T-helper 17 cell (primary cell): ENCODE measurements at places on chromosomes 11 and 22.

GRCh38 chr11:79018371-79018849, 422.4 kb downstream of the TENM4 start:
- DNase-seq, result no peak

- DNase-seq, result peak; percentile 6
Observed at GRCh38 chr11:3164138-3164551, 965 bp downstream of the OSBPL5 start.

DNA sequence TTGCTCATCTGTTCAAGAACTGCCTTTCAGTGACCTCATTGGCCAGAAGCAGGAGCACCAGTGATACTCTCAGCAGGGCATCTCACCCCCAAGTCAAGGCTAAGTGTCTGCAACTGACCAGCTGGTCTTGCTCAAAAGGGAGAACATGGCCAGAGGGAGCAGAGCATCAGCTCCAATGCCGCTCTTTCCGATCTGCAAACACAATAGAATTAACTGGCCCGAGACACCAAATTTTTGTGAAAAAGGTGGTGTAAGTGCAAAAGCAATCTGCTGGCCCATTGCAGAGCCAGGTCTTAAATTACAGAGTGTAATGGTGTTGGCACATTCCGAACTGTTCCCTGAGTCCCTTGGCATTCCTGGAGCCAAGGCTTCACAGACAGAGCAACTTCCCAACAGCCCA, 97.0 kb downstream of the PKNOX2 start:
- no peak for DNase-seq

DNA sequence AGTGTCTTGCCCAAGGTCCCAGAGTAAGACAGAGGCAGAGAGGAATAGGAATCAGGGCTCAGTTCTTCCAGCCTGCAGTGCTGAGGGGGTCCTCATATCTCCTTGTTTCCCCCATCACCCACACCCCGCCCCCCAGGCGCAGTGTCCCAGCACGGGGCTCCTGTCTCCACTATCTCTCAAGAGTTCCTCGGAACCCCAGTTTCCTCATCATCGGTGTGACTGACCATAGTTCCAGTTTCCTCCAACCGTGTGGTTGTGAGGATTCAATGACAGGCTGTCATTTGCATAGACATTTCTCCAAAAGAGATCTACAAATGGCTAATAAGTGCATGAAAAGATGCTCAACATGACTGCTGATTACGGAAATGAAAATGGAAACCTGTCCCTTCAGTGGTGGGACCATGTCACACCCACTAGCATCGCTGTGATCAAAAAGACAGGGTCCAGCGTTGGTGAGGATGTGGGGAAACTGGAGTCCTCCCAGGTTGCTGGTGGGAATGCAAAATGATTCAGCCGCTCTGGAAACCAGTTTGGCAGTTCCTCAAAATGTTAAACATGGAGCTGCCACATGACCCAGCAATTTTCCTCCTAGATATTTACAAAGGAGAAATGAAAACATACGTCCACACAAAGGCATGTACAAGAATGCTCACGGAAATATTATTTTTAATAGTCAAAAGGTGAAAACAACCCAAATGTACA, 31.8 kb upstream of the PDGFB start:
- no peak for DNase-seq

GRCh38 chr22:50583294-50583861, 729 bp upstream of the CHKB start:
- DNase-seq, result no peak

GRCh38 chr11:129637473-129637872, 178.2 kb upstream of the TMEM45B start:
- DNase-seq, result no peak

DNA sequence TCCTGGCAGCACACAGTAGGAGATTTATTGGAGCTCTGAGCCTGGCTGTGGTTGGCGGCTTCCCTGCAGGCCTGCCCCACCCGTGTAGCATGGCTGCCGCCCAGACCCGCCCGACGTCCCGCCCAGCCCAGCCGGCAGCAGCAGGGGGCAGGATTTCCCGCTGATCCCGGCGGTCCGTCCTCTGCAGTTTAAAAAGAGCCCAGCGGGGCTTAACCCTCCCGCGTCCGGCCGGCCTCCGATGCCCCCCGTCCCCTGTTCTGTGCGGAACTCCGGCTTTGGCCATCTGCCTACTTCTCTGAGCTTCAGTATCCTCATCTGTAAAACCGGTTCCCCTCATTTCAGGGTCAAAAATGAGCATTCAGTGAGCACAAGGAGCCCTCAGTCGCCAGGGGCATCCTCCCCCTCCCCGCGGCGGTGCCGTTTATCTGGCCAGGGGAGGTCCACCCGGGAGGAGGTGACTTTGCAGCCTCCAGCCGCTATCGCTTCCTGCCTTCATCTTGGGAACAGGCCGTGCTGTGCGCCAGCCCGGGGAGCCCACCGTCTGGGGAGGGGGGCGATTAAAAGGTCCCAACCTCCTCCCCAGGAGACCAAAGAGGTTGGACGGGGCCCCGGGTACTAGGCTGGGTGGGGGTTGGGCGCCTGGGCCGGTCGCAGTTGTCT, at the start of gene GAS2L1:
Gene GAS2L1 (plus strand): TSS at position 476 of the 660 bp plus-strand sequence. CDS start 1,456 bp downstream, outside the sequence.
- DNase-seq, result peak; percentile 20

GRCh38 chr11:44824300-44824704, 97.5 kb downstream of the TSPAN18 start:
- no peak for DNase-seq

- DNase-seq, result no peak
Observed at GRCh38 chr11:44957776-44958564, 7.3 kb upstream of the TP53I11 start.

- DNase-seq, result no peak
Observed at GRCh38 chr11:1218256-1218787, 4.5 kb upstream of the MUC5B start.

GRCh38 chr11:59706518-59707285, 6.9 kb downstream of the OR10V1 start:
- DNase-seq, result no peak

- no peak for DNase-seq
Observed at GRCh38 chr22:45438336-45438735, 24.8 kb downstream of the RIBC2 start.

GRCh38 chr11:41578421-41579051, 119.1 kb upstream of the LRRC4C start:
- no peak for DNase-seq

DNA sequence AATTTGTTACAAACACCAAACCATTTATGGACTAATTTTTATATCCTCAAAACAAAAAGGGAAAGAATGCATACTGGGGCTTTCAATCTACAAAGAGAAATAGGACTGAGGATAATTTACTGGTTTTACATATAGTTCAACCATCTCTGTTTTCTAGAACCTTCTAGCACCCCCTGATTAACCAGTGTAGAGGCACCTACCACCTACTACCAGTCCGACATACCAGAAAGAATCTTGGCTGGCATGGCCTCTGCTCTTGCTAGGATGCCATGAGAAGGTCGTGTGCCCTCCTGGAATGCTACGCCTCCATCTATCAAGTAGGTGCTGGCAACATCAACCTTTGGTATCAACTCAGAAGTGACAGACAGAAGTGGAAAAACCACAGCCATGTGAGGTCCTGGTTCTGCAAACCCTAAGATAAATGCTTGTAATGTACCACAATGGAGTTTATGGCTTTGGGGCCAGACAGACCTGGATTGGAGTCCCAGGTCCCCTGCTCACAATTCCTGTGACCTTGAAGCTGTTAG, 28.2 kb downstream of the MYH9 start:
- DNase-seq, result no peak

GRCh38 chr11:63843041-63843440, 4.1 kb downstream of the MARK2 start:
- no peak for DNase-seq

DNA sequence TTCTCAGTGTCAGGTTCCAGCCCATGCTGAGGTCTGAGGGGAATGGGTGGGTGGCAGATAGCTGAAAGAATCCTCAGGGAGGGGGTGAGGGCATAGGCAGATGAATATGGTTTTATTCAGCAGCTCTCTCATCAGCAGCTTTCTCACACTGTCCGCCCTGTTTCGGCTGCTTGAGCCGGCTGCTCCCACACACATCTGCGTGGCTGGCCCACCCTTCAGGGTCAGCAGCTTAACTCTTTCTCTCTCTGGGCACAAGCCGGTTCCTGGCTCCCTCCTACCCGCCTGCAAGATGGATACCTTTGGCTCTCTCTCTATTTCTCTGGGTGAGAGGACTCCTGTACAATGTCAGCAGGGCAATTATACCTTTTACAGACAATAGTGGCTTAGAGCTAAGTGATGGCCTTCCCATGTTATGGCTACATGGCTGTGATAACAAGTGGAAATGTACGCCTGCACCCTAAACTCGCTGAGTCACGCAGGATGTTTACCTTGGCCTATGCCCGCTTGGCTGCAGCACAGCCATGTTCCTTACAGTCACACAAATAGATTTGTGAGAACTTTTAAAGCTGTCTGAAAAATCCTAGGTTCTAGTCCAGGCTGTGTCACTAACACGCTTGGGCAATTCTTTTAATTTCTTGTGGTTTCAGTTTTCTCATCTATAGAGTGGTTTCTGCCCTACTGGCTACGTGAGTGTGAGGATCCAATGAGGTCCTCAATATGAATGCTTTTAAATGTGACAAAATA, 4.1 kb downstream of the MMP20 start:
- no peak for DNase-seq

DNA sequence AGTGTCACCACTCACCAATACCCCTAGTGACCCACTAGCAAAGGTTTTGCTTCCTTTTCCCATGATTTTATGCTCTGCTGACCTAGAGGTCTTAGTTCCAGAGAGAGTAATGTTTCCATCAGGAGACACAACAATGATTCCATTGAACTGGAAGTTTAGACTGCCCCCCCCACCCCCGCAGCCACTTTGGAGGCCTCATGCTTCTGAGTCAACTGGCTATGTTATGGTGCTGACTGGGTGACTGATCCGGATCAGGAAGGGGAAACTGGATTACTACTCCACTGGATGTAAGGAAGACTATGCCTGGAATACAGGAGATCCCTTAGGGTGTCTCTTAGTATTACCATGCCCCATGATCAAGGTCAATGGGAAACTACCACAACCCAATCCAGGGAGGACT, 633.6 kb downstream of the OPCML start:
- no peak for DNase-seq

GRCh38 chr11:898540-899190, 11.9 kb downstream of the CHID1 start:
- no peak for DNase-seq

- no peak for DNase-seq
Observed at GRCh38 chr11:112469376-112469775, 208.7 kb upstream of the PLET1 start.

DNA sequence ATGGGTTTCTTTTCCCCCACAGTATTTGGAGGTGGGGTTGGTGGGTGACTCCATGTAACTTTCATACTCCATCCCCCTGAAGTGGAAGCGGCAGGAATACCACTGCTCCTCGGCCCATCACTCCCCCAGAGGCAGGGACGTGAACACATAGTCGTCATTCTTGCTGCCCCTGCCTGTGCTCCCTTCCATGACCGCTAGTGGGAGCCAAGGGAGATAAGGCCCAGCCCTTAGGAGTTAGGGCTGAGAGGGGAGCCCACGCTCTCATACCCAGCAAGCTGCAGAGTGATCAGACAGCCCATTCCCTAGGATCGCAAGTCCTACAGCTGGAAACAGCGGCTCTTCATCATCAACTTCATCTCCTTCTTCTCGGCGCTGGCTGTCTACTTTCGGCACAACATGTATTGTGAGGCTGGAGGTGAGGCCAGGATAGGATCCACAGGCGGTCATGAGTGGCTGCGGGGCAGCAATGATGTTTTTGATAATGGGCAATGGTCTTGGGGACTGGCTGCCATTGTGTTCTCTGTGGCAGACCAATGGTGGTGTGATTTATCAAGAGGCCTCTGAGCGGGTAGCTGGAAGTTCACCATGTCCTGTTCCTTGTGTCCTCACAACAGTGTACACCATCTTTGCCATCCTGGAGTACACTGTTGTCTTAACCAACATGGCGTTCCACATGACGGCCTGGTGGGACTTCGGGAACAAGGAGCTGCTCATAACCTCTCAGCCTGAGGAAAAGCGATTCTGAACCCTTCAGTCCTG, 15.9 kb downstream of the RHOG start:
- peak; percentile 81 for DNase-seq

GRCh38 chr11:116366980-116367645, 405.7 kb downstream of the BUD13 start:
- DNase-seq, result no peak

DNA sequence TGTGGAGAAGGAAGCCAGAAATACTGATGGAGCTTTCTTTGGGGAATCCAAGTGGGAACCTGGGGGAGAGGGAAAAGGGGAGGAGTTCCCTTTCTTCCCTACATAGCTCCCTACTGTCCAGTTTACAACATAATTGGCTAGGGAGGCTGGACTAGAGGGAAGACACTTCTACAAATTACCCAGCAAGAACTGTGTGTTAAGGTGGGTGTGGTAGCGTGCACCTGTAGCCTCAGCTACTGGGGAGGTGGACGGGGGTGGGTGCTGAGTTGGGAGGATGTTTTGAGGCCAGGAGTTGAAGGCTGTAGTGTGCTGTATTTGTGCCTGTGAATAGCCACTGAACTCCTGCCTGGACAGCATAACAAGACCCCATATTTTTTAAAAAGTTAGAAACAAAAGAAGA, 74.0 kb downstream of the NAV2 start:
- DNase-seq, result no peak

DNA sequence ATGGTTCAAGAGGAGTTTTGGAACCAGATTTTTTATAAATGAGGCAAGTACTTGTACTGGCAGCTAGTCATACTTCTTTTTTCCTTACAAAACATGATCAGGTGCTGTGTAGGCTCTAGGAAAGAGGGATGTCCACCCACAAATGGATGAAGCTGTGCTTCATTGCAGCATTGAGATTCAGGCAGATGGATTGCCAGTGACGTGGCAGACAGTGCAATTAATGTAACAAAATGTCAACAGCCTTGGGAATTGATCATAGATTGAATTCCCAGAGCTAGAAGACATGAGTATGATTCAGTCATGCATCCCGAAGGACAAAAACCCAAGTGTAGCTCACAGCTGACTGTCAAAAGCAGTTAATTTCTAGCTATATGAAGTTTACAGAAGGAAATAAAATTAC, 99.2 kb upstream of the RASSF10 start:
- no peak for DNase-seq

GRCh38 chr11:19907008-19907579, 194.5 kb downstream of the NAV2 start:
- DNase-seq, result no peak

- DNase-seq, result no peak
Observed at GRCh38 chr11:134395002-134395401, 17.0 kb downstream of the B3GAT1 start.

- no peak for DNase-seq
Observed at GRCh38 chr11:1929621-1930461, 10.3 kb downstream of the TNNT3 start.

GRCh38 chr11:129333873-129334272, 41.8 kb upstream of the BARX2 start:
- DNase-seq, result no peak
